HFFc6 (cell line): ENCODE measurements at places on chromosomes 12 and 14. TPM values are rescaled to one million over a fixed set of nuclear protein-coding genes. Genes with fewer than 3 reads are reported as not detected.

DNA sequence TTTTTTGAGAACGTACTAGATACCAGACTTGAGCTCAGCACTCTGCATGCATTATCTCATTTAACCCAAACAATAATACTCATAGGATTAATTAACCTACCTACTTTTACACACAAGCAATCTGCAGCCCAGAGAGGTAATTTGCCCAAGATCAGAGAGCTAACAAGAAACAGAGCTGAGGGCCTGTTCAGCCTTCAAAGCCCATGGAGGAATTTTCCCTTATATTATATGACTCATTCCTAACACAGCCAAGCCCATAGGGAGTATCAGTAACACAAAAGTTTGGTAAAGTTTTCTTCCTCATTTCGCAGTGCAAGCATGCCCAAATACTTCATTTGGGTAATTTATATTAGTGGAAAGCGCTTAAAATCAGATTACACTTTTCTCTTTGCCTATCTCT is 94.7 kb downstream of the GALC start:
- no peak for DNase-seq

- DNase-seq: no peak
These were observed 36.9 kb downstream of the DIO3 start for GRCh38 chr14:101598159-101598558.

DNA sequence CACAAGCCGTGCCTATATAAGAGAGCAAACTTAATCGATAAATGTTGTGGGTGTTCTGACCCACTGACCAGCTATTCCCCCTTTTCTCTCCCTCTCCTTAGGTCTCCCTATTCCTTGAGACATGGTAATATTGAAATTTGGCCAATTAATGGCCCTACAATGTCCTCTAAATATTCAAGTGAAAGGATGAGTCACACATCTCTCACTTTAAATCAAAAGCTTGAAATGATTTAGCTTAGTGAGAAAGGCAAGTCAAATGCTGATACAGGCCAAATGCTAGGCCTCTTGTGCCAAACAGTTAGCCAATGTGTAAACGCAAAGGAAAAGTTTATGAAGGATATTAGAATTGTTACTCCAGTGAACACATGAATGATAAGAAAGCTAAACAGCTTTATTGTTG is 102.2 kb upstream of the CPNE8 start:
- no peak for DNase-seq

PKP2 gene
- not detected in 3 replicates for total RNA-seq

CELA1 gene
- not detected in 3 replicates for total RNA-seq

CRIP1 gene
- 5.0 to 44.9 TPM (median 7.7 TPM) in 3 replicates for total RNA-seq

GRCh38 chr14:63257299-63257698 is 53.1 kb downstream of the RHOJ start:
- no peak for DNase-seq

DNA sequence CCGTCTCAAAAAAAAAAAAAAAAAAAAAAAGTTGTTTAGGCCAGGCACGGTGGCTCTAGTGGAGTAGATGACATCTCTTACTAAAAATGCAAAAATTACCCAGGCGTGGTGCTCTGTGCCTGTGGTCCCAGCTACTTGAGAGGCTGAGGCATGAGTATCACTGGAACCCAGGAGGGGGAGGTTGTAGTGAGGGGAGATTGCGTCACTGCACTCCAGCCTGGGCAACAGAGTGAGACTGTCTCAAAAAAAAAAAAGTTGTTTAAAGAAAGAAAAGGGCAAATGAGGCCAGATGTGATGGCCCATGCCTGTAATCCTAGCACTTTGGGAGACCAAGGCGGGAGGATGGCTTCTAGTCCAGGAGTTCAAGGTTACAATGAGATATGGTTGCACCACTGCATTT is 36.6 kb upstream of the SPPL3 start:
- peak; percentile 23 for DNase-seq

GRCh38 chr12:79597910-79598309 is 92.9 kb downstream of the PAWR start:
- DNase-seq: no peak

DNA sequence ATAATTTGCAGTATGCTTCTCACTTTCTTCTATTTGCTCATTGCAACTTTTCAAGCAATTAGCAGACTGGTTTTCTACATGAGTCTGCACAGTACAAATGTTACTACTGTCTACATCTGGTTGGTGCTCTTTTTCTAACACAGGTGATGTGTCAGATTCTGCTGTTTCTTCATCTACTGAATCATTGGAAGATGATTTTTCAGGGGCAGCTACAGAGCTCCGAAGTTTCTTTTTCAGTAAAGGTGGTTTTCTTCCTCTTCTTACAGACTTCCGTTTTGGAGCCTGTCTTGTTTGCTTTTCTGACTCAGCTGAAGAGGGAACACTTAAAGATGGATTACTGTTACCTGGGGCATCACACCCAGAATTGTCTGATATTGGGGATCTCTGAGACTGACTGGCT is 62.1 kb downstream of the SCAF11 start:
- no peak for DNase-seq

BATF gene
- not detected in 3 replicates for total RNA-seq

DNA sequence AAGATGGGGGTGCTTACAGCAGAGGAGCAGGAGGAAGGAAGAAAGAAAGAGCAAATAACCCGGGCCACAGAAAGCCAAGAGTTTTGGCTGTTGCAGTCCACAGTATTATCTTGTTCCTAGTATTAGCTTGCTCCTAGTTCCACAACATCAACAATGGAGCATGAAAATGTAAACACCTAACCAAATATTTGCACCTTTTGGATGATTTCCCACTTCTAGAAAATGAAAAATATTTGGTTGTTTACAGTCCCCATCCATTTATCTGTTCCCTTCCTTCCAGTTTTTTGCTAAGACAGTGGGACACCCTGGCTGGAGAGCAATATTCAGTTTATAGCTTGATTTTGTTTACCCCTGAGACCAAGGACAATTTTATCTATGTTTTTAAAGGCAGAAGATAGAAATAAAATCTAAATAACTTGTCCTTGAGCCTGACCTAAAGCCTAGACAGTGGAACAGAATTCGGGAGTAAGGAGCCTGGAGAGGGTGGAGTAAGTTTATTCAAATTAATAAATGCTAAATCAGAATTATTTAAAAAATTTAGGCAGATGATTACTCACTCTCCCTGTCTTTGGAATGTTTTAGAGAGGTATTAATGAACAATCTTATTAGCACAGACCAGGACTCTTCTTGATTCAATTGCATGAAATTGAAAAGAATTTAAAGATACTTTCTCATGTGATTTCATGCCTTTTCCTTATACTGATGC is 51.6 kb downstream of the RESF1 start:
- DNase-seq: no peak

CAPS2 gene
- total RNA-seq: 2.0 to 2.5 TPM (median 2.2 TPM) in 3 replicates

DNA sequence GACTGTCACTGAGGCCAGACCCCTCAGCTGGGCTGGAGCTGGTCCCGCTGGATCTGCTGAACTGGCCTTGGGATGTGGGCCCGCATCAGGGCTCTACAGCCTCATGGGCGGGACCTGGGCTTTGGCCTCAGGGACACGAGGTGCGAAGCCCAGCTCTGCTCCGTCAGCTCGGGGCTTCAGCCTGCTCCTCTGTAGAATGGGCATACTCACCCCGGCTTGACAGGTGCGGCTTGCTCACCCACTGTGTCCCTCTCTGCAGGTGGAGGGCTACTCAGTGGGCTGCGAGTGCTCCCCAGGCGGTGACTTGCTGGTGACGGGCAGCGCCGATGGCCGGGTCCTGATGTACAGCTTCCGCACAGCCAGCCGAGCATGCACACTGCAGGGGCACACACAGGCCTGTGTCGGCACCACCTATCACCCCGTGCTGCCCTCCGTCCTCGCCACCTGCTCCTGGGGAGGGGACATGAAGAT is 57.6 kb downstream of the BEGAIN start:
- DNase-seq: no peak

GRCh38 chr14:85428926-85429325 is 101.0 kb upstream of the FLRT2 start:
- DNase-seq: no peak

DNA sequence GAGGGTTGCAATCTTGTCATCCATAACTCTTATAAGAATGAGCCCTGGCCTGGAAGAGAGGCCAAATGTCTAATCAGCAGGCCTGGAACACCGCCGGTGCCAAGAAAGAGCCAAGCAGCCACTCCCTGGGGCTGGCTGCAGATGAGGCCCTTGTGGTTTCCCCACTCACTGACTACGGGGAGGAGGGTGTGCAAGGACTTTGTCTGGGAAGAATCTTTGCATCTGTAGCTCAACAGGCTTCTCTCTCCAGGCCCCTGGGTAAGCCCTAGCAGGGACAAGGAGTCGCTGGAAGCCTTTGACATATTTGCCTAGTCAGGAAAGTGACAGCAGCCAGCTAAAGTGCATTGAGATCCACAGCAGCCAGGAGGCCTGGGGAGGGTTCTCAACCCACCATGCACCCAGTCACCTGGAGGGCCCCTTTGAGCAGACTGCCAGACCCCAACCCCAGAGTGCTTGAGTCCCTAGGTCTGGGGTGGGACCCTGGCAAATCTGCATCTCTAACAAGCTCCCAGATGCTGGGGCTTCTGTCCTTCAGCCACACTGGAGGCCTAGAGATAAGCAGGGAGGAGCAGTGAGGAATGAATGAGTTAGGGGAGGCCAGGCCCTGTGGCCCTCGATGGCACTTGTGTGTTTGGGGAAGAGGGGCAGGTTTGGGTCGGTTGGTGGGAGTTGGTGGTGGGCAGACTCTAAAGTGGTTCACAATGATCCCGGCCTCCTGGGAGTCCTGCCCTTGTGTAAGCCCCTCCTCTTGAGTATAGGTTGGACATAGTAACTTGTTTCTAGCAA is 13.9 kb upstream of the LRTM2 start:
- no peak for DNase-seq

DNA sequence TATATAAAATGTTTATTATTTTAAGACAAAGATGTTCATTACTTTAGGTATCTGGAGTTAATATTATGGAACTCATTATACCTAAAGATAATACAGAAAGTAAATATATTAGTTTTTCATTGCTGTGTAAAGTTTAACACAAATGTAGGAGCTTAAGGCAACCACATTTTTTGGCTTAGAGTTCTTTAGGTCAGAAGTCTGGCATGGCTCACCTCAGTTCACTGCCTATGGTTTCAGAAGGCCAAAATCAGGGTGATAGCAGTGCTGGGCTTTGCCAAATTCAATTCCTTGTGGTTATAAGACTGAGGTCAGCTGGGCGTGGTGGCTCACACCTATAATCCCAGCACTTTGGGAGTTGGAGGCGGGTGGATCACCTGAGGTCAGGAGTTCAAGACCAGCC is 35.5 kb upstream of the PRPF39 start:
- DNase-seq: no peak

ANKRD33 gene
- total RNA-seq: not detected in 3 replicates

DNA sequence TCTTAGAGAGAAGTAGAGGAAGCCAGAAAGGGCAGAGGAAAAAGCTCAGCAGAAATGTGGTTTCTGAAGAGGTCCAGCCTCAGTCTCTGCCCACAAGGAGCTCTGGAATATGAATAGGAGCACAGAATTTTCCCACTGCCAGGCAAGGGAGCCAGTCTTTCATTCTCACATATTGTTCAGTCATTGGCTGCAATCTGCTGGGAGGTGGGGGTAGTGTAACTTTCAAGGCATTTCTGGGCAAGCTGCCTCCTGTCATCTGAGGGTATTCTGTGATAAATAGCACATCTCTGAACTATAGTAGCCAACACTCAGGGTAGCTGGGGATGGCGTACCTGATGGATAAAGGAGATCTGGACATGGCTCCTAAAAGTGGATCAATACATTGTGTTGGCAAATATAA is 127.2 kb downstream of the LRRK2 start:
- no peak for DNase-seq

LRRC43 gene
- not detected in 3 replicates for total RNA-seq

- DNase-seq: peak; percentile 34
These were observed 9.2 kb downstream of the CD69 start for GRCh38 chr12:9751204-9752144.

DRAM1 gene
- total RNA-seq: 102 to 128 TPM (median 106 TPM) in 3 replicates

- DNase-seq: no peak
These were observed 110.2 kb downstream of the ALX1 start for GRCh38 chr12:85390266-85390665.

DNA sequence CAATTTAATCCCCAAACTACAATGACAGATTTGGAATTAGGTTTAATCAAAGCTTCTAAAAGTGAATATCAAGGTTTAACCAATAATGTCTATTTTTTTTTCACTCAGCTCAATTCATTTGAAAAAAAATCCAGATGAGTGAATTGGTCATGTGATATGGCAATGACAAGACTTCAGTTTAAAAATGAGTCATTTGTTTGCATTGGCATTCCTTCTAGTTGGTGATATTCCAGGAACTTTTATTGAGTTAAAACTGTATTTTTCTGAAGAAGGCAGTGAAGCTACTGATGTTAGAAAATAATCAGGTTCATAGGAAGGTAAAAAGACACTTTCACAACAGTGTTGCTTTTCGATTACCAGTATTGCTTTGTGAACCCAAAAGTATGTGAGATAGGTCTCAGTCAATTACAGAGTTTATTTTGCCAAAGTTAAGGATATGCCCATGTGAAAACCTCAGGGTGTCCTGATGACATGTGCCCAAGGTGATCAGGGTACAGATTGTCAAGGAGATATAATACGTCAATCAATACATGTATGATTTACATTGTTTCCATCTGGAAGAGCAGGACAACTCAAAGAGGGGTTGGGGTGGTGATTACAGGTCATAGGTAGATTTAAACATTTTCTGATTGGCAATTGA is 1214.9 kb downstream of the GALC start:
- peak; percentile 79 for DNase-seq

ACVRL1 gene
- total RNA-seq: 4.5 to 12.2 TPM (median 5.4 TPM) in 3 replicates

GRCh38 chr12:53255996-53256395 is 12.1 kb upstream of the ESPL1 start:
- no peak for DNase-seq

GRCh38 chr14:78286210-78286609 is 116.0 kb downstream of the NRXN3 start:
- no peak for DNase-seq

DNA sequence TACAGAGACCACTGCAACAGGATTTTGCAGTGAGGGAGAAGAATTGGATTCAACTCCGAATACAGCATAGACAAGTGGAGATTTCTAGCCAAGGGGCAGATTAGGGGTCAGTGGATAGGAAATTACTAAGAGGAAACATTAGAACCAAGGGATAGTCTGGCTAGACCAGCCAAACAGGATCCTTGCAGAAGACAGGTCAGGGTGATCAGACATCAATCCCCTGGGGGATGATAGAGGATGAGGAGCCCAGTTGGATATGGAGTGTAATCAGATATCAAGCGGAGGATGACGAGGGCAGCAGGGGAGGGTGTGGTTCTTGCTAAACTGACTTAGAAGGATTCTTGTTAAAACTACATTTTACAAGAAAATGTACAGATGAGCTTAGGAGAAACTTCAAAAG is 424.4 kb downstream of the DAD1 start:
- no peak for DNase-seq

TSPAN19 gene
- total RNA-seq: not detected in 3 replicates

- DNase-seq: peak; percentile 86
These were observed 9.6 kb upstream of the NEMF start for GRCh38 chr14:49862089-49862673.

DNA sequence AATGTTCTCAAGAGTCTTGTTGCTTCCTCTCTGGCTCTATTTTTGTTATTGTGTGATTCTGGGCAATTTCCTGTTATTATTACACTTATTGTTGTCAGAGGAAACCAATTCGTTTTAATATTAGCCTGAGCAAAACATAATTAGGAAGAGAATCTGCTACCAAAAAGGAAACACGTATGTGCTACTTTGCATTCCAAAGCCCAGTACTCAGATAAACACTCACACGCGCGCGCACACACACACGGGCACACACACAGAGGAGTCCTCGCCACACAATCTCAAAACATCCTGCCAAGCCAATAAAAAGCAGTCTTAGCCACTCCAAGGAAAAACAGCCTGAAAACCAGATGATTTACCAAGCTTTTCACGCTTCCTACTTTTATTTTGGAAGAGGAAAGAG is 400.7 kb downstream of the NUAK1 start:
- no peak for DNase-seq
